Activated CD8-positive, alpha-beta memory T cell treated with anti-CD3 and anti-CD28 coated beads, Interleukin-2, amount 50 U/mL, for 4 hours (primary cell): ENCODE measurements at places on chromosomes 6 and 20.

DNA sequence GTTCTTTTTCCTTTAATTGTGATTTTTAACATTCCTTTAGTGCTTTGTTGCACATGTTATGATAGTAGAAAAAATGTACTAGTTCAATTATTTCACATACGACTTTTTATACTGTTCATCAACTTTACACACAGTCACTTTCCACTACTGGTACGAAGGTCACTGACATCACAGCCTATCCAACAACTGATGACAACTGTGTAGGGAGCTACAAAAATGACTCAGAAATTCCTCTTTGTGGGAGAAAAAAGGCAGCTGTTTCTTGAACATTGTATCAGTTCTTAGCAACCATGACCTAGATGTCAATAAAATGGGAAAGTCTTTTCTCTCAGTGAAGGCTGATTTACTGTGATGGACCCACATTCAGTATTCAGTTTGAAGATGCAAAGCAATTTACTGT lies 7.0 kb upstream of the ID4 start:
- no peak for DNase-seq

- no peak for DNase-seq
Measured at GRCh38 chr6:168099201-168100010, 20.4 kb upstream of the FRMD1 start.

DNA sequence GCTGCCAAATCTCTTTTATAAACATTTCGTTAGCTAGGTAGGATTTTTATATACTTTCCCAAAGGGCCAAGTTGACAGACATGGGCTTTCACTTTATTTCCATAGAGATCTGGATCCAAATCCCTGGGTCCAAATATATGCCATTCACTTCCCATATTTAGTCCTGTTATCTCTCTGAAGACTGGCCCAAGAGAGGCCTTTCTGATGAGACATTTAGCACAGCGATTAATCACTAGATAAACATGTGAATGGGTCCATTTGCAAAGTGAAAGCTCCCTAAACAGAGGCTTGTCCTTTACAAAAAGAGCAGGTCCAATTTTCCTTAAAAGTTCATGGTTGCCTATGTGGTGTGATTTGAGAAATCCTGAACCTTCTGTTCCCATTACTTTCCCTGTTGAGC lies 132.6 kb downstream of the TRMT11 start:
- no peak for DNase-seq

DNA sequence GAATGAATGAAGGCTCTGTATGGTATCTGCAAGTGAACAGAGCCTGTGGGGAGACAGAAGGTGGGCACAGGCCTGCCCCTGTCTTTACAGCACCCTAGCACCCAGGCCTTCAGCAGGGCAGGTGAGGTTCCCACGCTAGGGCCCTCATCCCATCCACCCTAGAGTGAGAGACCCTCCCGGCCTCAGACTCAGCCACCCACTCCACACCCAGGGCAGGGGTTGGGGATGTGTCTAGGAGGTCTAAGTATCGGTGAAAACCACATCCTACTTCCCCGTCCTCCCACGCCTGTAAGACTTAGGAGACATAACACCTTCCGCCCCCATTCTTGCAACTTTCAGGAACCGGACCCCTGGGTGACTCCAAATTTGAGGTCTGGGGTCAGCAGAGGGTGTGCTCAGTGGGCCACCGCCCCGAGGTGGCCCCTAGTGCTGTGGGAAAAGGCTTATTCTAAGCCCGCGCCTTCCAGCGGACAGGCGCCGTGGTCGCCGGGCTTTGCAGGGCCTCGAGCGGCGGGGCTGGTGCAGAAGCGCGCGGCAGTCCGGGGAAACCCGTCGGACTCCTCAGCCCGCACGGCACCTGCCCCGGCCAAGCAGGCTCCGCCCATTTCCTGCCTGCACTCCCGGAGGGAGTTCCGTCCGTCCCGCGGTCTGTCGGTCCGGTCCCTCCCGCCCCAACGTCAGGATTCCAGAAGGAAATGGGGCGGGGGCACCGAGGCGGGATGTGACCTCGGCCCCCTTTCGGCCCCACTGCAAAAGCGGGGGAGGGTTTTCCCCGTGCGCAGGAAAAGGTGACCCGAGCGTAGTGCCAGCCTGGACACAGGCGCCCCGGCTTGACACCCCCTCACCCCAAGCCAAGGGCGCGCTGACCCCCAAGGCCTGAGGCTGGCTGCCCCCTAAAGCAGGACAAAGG lies 868 bp downstream of the SAMD10 start:
- DNase-seq: no peak

DNA sequence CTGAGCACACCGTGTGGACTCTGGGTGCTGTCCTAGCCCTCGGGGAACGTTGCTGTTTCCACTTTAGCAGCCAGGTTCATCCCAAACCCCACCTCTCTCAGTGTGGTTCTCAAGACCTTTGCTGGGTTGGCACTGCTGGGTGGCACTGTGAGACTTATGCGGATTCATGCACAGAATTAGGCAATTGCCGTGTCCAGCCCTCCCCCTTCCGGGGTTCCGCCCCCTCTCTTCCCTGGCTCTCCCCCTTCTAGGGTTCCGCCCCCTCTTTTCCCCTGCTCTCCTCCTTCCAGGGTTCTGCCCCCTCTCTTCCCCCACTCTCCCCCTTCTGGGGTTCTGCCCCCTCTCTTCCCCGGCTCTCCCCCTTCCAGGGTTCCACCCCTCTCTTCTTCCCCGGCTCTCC lies 39.8 kb upstream of the SLCO4A1 start:
- peak; percentile 45 for DNase-seq

DNA sequence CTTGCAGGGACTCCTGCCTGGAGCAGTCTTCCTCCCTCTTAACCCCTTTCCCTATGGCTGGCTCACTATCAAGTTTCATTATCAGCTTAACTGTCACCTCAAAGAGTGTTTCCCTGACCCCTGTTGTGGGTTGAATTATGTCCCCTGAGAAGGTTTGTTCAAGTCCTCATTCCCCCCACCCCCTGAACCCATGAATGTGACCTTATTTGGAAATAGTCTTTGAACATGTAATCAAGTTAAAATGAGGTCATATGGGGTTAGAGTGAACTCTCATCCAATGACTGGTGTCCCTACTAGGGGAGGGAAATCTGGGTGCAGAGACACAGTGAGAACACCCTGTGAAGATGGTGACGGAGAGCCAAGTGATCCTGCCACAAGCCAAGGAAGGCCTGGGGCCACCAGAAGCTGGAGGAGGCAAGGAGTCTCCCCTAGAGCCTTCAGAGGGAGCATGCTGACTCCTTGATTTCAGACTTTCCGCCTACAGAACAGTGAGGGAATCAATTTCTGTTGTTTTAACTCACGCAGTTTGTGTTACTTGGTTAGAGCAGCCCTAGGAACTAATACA lies 165.2 kb upstream of the TOP1 start:
- no peak for DNase-seq

DNA sequence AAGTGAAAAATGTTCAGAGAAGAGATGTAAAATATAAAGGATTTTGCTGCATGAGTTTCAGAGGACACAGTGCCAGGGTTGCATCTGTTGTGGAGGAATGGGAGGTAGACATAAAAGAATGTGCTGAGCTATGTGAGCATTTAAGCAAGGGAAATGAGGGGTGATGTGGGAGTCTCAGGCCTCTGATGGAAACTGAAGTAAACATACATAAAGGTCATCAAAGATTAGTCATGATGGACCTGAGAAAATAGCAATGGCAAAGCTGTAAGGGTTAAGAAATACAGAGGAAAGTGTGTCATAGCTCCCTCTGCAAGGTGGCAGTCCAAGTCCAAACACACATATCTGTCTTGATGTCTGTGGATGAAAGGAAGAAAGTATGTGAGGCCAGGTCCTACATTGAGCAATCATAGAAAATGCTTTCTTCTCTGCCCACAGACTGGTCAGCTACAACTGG lies 306.6 kb upstream of the ECI2 start:
- no peak for DNase-seq

GRCh38 chr20:62668441-62669027 lies 26.2 kb downstream of the SLCO4A1 start:
- peak; percentile 54 for DNase-seq

- DNase-seq: no peak
Measured at GRCh38 chr20:56487216-56487615, 18.8 kb downstream of the RTF2 start.

DNA sequence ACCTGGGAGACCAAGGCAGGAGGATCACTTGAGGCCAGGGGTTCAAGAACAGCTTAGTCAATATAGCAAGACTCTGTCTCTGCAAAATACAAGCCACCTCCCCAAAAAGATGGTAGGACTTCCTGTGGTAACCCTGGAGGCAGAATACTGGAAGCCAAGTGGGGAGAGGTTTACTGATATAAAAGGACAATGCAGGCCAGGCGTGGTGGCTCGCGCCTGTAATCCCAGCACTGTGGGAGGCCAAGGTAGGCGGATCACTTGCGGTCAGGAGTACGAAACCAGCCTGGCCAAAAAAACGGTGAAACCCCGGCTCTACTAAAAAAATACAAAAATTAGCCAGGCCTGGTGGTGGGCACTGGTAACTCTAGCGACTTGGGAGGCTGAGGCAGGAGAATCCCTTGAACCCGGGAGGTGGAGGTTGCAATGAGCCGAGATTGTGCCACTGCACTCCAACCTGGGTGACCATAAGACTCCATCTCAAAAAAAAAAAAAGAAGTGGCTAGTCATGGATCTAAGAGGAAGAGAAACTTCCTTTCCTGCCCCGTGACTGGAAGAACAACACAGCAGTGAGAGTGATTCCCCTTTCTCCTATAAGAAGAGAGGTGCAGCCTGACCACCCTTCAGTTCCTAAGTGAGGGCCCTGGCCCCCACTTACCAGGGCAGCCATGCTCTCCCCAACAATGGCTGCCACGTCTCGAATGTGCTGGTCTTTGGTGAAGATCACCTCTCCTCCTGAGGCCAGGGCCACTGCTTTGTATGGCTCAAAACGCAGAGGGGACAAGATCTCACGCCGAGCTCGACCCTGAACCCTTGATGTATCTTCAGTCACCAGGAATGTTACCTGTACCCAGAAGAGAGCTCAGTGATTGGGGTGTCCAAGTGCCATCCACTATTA lies 6.2 kb downstream of the SAPCD1 start:
- DNase-seq: no peak
